ENCODE measurements at places on chromosomes 1 and 21.
A peak's percentile ranks its signal among the peaks of the same experiment; 100 is the strongest.

DNA sequence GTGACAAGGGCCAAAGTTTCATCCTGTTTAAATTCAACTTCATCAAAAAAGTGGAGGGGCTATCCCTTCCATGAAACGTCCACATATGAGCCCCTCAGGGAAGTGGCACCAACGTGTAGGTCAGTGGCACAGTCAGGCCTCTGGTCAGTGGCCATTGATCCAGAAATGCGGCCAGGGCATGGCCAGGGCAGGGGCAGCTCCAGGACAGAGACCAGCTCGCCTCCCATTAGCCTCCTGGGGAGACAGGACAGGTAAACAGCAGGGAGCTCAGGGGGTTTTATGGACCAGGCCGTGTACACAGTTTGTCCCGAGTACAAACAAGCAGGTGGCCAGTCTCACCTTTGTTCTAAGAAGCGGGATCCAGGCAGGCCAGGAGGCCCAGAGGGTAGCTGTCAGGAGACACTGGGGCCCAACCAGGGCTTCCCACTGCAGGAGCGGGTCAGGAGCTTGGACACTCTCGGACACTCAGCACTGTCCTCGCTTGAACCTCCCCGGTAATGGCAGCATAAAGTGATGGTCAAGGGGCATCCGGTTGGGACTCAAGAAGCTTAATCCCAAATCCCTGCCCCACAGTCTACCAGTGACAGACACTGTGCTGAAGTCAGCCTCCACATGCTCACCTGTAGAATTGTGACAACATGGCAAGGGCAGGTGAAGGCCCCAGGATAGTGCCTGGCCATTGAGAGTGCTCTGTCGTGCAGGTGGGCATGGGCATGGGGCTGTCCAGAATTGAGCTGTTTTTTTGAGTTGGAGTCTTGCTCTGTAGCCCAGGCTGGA lies 144.1 kb upstream of the ERRFI1 start:
- no peak for DNase-seq

- DNase-seq: no peak
Measured at GRCh38 chr1:8992936-8993687, 33.1 kb downstream of the SLC2A7 start.

DNA sequence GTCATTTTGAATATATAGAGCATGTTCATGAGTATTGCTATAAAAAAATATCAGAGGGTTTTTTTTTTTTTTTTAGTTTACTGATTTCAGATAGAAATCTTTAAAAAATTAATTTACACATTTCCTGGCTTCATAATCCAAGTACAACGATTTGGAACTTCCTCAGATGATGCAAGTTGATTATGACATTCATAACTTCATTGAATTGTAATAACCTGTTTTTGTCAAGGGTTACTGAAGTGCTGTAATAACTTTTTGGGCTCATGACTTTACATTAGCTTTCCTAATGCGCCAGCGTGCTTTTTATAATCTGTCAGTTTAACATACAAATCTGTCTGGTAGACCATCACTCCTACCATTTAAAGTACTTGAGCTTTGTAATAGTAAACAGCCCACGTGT lies 81.3 kb downstream of the SASS6 start:
- no peak for DNase-seq

- DNase-seq: peak; percentile 54
Measured at GRCh38 chr1:11563560-11564069, 84.7 kb downstream of the DISP3 start.

- DNase-seq: no peak
Measured at GRCh38 chr1:214581785-214582184, 21.2 kb upstream of the CENPF start.

- no peak for DNase-seq
Measured at GRCh38 chr1:91811363-91812025, 74.5 kb downstream of the TGFBR3 start.

GRCh38 chr1:54400329-54400728 lies 5.9 kb downstream of the SSBP3 start:
- DNase-seq: no peak

GRCh38 chr1:220825819-220826551 lies 39.3 kb downstream of the MTARC1 start:
- no peak for DNase-seq

Data from NCI-H1417 treated with DMSO at 0.1 percent for 48 hours (cell line).